T-helper 22 cell (primary cell): ENCODE measurements at places on chromosomes 6 and 20.

GRCh38 chr6:49326347-49326746 is 136.7 kb downstream of the MMUT start:
- DNase-seq, result no peak

DNA sequence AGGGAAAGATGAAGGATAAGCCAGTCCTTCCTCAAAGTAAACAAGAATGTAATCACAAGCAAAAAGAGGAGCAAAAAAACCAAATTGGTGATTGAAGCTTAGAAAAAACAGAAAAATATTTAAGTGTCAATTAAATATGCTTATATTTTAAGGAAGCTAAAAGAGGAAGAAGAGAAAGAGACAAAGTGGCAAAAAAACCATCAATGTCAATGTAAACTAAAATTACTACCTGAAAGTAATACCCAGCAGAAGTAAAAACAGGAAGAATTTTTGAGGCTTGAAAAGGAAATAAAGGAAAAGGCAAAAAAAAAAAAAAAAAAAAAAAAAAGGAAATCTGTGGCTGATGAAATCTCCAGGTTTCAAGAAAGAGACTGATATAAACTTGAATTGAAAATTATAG is 36.2 kb upstream of the OGFRL1 start:
- no peak for DNase-seq

DNA sequence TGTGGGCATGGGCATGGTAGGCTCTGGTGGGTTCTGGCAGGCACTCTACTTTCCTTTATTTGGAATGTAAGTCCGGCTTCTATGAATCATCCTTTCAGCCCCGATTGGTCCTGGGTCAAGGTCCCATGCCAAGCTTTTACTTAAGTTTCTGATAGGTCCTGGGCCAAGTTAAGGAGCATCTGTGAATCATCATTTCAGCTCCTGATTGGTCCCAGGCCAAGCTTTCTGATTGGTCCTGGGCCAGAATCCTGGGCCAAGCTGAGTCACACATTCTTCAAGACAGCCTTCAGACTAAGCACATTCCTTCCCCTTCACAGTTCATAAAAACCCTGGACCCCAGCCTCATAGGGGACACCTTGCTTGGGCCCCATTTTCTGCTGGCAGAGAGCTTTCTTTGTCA is 231.0 kb upstream of the EYS start:
- no peak for DNase-seq

GRCh38 chr6:119024111-119024510 is 54.4 kb downstream of the FAM184A start:
- no peak for DNase-seq

DNA sequence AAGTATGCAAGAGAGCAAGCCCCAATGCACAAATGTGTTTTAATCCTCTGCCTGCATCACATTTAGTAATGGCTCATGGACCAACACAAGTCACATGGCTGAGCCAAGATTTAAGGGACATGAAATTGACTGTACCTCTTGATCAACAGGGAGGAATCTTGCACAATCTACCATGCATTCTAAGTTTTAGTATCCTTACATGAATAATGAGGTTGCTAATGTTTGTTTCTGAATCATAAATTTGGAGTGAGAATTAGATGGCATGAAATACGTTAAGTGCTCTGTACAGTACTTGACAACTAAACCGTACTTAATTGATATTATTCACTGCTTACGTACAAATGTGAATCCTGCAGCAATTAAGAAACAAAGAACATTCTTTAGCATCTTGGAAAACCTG is 553.8 kb upstream of the JAG1 start:
- no peak for DNase-seq

DNA sequence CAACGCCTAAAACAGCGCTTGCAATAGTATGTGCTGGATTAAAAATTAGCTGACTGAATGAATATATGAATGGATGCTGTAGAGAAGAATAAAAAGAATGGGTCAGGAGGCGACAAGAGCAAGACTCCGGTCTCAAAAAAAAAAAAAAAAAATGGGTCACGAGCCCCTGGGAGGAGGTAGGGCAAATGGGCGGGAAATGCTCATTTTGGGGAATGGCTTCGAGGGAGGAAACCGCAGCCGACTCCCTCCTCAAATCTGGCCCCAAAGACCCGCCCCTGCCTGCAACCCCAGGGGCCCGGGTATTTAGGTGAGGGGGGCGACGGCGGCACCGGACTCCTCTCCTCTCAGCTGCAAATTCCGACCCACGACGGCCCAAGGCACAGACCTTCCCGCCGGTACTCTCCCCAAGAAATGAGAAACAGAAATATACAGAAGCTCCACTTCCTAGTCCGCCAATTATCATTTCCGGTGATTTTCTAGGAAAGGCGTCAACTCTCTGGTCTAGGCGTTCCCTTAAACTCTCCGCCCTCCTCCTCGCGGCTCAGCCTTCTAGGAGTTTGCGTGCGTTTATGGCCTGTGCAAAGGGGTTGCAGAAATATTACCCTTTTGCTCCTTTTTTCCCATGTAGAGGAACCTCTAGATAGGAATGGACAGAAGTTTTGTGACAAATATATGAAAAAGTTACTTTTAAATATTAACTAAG is at the start of gene ZNF311:
Gene ZNF311, minus strand, starts transcription at position 133 of the 703 bp plus-strand sequence. CDS start 1,361 bp downstream, outside the sequence.
- DNase-seq, result no peak

- no peak for DNase-seq
Measured at GRCh38 chr6:156647991-156648390, 129.2 kb upstream of the ARID1B start.

DNA sequence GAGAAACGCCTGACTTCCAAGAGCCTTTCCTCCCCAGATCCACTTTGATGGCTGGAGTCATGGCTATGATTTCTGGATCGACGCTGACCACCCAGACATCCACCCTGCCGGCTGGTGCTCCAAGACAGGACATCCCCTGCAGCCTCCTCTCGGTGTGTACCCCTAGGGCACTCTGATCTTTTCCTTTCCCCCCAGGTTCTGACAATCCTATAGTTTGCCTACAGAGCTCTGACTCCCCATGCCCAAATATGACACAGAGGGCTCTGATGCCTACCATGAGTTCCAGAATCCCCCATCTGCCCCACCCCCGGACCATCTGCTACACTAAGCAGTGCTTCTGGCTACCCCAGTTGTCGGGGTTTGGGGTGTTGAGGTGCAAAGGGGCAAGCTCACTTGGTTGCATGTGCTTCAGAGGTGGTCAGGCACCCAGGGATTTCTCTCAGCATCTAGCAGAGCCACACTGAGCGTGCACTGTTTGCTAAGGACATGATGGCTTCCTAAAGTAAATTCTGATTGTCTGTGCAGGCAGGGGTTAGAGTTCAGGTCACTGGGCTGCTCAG is 24.0 kb upstream of the SGK2 start:
- no peak for DNase-seq

- no peak for DNase-seq
Measured at GRCh38 chr6:2970034-2970685, 1.2 kb downstream of the SERPINB6 start.

GRCh38 chr6:44216677-44217331 is at the start of gene MYMX:
Gene MYMX, plus strand, starts transcription at chr6:44216926. Its CDS starts 546 bp downstream, at chr6:44217472.
- no peak for DNase-seq

GRCh38 chr6:44921798-44922197 is 406.3 kb upstream of the RUNX2 start:
- no peak for DNase-seq

DNA sequence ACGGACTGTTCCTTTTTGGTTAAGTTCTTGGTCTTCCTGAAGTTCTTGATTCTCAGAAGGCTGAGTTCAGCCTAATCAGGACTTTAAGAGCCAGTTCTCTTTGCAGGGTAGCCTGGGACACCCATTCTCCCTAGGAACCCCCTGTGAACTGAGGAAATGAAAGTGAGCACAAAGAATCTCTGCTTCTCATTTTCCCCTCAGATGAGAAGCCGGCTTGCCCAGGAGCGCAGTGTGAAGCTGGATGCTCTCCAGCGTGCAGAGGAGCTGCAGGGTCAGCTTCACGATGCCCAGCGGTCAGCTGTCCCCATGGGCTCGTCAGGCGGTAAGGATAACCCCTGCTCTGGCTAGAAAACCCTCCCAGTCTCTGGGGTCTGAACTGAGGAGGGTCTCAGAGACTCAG is 34.0 kb downstream of the CD164 start:
- DNase-seq, result no peak

DNA sequence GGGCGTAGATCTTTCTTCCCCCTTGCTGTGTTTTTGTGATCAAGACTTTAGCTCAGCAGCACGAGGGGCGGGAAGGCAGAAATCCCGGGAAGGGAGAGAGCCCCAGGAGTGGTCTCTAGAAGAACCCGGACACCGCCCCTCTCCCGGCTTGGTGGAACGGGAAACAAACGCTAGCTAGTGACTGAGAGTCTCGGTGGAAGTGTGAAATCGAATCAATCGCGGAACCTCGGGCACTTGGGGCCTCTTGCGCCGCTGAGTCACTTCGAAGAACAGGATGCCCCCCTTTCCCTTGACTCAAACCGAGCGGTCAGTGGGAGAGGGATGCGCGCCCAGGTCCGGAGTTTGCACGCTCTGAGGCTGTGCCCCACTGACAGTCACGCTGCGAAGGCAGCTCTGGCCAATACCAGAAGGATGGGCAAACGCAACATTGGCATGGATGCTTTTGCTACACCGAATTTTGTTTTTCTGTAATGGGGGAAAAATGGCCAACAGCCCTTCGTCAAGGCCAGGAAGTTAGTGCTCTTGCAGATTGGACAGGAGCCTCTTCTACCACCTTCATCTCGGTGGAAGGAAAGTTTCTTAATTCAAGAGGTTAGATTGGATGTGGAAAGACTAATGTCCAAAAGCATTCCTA is 1.6 kb upstream of the OLIG3 start:
- DNase-seq, result no peak

- DNase-seq, result no peak
Measured at GRCh38 chr20:35018590-35019371, 63.1 kb downstream of the MYH7B start.

GRCh38 chr6:88708197-88708744 is 255.1 kb downstream of the RNGTT start:
- DNase-seq, result no peak

DNA sequence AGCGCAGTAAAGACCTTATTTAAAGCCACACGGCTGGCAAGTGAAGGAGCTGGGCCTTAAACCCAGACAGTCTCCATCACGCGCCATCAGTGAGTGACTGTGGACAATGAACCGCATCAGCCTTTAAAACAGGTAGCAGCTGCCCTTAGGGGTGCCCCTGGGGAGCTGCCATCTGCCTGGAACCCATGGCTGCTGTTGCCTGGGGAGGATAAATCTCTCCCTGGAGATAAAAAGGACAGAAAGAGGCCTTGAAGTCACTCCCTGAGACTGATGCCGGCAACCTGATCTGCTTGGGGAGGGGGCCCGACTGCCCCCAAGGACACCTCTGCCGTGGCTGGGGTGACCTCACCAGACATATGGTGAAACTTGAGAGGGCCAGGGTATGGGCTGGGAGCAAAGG is 73.5 kb downstream of the PREX1 start:
- no peak for DNase-seq

GRCh38 chr6:11804135-11804534 is 25.5 kb upstream of the ADTRP start:
- no peak for DNase-seq

GRCh38 chr20:38108438-38108985 is 56.6 kb downstream of the TGM2 start:
- DNase-seq, result no peak

GRCh38 chr6:130190701-130191690 is 31.8 kb downstream of the SAMD3 start:
- no peak for DNase-seq
